Tongue (tissue), 3 donors: ENCODE measurements at places on chromosomes 16 and 17.

DNA sequence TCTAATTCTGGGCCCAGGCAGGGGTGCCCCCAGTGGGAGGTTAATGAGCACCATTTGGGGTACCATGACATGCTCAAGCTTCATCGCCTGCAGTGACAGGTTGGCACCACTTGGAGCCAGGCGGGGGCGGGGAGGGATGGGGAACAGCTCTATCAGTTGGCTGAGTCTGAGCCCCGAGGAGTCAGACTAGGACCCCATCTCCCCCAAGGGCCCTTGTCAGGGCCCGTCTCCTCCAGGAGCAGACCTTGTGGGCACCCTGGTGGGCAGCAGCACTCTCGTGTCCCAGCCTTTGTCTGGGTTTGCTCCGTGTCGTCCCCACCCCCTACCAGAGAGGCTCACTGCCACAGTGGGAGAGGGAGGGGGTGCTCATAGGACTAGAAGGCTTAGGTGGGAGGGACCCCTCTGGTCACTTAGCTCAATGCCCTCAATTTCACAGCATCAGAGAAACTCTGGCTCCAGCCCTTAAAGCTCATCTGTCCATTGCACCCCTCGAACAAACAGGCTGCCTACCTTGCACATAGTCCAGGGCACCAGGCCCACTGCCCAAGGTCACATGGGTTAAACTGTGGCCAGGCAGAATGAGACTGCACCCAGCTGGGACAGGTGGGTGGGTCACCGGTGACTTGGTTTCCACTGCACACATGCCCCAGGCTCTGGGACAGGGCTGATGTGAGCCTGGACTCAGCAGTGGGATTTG is 4.1 kb downstream of the PPP1R9B start:
- no peak for DNase-seq

DNA sequence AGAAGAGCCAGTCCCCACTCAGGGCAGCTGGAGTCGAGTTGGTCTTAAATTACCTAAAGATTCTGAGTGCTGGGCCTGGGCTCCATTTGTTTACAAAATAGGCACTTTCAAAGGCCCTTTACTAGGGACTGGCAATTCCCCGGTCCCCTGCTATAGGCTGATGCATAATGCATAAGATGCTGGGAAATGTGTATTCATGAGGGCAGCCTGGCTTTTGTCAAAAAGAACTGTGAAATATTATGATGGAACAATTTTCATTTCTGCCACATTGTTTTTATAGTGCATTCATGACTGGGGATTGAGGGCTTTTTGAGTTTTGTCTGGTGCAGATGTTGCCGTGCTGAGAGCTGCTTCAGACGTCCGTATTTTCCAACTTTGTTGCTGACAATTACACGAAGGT is 617.0 kb upstream of the CDH5 start:
- DNase-seq, result peak; percentile 64

DNA sequence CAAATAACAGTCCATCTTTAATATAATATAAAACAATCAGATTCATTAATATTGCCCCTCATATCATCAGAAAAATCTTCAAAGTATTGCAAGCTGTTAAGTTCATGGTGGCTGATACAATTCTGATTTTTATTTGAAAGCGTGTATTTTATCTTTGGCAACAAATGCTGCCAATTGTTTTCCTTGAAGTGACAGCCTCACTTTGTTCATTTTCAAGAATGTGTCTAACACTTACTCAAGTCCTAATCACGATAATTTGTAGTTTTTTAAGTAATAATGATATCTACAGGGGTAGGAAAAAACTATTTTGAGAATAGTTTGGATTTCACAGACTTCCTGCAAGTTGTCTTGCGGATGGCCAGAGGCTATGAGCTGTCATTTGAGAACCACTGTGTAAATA is 75.8 kb downstream of the HS3ST3B1 start:
- DNase-seq, result no peak

GRCh38 chr16:84532855-84533486 is 28.5 kb upstream of the MEAK7 start:
- DNase-seq, result no peak

DNA sequence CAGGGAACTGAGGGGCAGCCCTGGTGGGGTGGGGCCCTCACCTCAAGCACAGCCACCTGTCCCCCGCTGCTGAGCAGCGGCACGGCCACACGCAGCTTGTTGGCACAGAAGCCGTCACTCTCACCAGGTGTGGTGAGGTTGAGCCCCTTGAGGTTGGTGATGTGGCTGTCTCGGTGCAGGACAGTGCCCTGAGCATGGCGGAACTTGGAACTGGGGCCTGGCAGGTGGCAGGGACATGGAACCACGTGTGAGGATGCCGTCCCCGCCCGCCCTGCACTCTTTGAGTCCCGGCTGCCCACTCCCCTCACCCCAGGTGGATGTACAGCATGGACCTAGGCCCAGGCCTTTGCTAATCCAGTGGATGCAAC is 9.7 kb upstream of the VASN start:
- DNase-seq, result no peak

GRCh38 chr17:76138234-76138895 is 2.7 kb downstream of the FOXJ1 start:
- peak; percentile 67 for DNase-seq

GRCh38 chr16:49810831-49811230 is 45.1 kb downstream of the ZNF423 start:
- DNase-seq, result no peak

DNA sequence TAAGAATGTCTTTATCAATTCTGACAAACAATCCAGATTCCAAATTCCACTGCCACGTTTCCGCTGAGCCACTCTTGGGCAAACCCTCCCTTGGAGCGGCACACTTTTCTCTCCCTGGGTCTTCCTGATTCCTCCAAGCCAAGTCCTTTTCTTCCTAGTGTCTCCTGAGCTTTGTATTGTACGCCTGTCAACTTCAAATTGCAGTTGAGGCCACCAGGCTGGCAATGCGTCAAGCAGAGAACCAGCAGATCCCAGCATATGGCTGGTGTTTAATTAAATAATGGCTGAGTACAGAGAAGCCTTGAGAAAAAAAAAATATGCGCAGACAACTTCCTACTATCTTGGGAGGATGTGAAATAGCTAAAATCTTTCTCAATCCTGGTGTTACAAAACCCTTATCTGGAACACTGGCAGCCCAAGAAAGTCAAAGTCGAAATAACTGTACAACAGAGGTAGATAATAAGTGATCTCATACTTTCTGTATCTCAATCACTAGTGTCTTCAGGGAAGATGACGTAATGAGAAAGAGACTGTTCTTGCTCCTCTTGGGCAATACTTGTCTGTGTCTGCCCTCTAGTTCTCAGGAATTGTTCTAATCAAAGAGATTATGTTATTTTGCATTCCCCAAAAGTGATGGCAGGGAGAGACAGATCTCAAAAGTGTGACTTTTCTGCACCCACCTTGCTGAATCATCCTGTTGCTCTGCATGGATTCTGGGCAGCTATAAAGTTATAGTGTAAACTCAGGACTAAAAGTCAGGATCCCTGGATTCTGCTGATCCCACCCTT is 15.0 kb downstream of the SMIM36 start:
- DNase-seq, result no peak

DNA sequence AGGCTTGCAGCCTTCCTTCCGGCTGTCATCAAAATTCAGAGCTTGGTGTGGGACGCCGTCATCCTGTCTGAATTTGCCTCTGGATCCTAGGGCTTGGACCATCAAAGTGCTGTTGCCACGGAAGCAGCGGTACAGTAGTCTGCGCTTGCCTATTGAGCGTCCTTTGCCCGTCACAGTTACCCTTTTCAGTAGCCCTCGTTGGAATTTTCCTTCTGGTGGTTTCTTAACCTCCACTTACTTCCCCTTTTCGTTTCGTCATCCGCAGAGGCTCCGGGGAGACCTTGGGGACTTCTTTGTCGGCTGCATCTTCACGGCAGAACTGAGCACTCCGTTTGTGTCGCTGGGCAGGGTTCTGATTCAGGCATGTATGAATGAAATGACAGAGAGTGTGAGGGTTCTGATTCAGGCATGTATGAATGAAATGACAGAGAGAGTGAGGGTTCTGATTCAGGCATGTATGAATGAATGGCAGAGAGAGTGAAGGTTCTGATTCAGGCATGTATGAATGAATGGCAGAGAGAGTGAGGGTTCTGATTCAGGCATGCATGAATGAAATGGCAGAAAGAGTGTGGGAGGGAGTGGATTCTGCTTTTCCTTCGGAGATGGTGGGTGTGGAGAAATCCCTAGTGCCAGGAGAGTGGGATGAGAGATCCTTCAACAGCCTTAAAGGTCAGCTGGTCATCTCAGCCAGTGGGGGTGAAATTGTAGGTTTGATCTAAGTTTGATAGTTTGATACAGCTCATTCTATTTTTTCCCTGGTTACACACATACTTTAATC is 8.0 kb downstream of the TLCD3A start:
- peak; percentile 13 for DNase-seq

- DNase-seq, result no peak
Observed at GRCh38 chr17:69239611-69240600, 11.3 kb upstream of the ABCA10 start.

- DNase-seq, result peak; percentile 91
Observed at GRCh38 chr17:63150994-63151464, 185.0 kb downstream of the TANC2 start.

GRCh38 chr17:61395409-61395982 is 4.1 kb upstream of the TBX2 start:
- no peak for DNase-seq

GRCh38 chr17:60502145-60502544 is 23.9 kb downstream of the APPBP2 start:
- DNase-seq, result no peak

DNA sequence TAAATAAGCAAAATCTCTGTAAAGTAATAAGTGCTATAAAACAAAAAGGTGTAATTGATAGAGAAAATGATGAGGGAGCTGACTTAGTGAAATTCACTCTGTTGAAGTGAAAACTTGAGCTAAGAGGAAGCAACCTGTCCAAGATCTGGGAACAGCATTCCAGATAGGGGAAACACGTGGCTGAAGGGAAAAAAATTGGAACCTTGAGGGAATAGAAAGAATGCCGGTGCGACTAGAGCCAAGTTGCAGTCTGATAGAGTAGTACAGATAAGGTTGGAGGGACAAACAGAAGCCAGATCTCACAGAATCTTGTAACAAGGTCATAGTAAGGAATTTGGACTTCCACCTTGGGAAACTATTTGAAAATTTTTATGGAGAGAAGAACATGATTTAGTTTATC is 623 bp upstream of the DDX52 start:
- DNase-seq, result peak; percentile 7

GRCh38 chr16:75288596-75289120 is 37.2 kb upstream of the BCAR1 start:
- no peak for DNase-seq

DNA sequence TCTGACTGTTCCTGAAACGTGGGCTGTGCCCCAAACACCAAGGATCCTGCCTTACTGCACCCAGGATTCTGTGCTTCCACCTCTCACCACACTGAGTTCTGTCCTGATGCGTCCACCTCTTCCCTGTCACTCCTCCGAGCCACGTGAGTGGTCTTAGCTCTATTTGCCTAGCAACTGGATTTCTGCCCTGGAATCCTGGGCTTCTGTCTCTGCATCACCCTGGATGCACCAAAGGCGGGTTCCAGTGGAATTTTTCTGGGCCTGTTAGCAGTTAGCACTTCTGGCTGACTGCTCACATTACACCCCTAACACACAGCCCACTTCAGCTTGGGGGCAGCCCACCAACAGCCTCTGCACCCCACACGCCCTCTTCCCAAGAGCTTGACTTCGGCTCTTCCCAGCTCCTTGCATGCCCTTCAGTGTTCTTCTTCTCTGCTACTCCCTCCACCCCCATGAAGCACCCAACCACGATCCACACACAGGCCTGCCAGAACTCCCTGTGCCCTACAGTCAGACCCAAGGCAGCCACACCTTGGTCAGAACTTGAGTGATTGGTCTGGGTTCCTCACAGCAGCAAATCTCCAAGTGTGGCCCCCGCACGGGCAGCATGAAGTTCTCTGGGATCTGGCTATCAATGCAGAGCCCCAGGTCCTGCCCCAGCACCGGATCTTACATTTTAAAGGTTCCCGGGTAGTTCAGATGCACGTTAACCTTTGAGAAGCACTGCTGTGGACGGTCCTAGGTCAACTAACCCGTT is 129.8 kb upstream of the RCVRN start:
- no peak for DNase-seq

GRCh38 chr17:31313982-31314781 is at the start of gene EVI2B:
Gene EVI2B (minus strand): TSS chr17:31314054. CDS start chr17:31305609, 8,445 bp downstream.
- DNase-seq, result no peak

GRCh38 chr17:53659181-53659580 is 163.5 kb upstream of the KIF2B start:
- DNase-seq, result no peak

DNA sequence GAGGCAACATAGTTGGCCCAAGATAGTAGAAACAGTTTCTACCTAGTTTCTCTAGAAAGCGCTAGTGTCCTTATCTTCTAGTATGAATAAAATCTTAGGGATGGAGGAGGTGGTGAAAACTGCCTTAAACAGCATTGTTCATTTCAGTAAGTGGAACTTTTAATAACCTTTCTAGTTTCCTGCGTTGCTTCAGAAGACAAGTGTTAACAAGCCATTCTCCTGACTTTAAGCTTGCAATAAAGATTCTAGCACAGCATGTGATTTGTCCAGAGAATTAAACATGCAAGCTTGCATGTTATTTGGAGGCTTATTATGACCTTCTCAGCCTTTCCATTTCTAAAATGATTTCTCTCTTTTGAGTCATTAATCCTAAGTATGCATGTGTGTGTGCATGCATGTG is 72.3 kb downstream of the TANGO6 start:
- no peak for DNase-seq

DNA sequence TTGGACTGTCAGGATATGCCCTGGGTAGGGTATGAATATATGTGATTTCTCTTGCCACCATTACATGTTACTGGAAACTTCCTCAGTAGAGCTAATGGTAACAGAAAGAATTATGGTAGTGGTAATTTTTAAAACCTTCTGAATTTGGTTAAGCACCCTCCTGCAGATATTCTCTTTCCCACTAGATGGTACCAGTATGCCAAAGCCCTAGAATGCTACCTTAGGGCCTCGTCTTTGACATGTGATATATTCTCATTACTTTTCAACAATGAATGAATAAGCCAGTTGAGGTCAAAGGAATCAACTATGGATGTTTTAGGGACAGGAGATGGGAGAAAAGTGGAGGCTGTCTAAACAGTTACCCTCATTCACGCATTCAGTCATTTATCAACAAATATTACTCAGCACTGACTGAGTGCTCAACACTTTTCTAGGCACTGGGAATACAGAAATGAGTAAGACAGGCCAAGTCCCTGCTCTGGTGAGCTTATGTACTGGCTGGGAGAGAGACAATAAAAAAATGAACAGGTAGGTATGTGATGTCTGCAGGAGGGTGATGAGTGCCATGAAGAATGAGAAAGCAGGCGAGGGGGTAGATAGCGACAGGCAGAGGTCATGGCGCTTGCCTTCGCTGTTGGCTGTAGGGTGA is 14.7 kb downstream of the CDH13 start:
- DNase-seq, result no peak
